Lower leg skin (tissue), 4 donors: ENCODE measurements at places on chromosomes 12 and 14.

GRCh38 chr12:8156416-8156815 lies 399 bp upstream of the ZNF705A start:
- DNase-seq: no peak

DNA sequence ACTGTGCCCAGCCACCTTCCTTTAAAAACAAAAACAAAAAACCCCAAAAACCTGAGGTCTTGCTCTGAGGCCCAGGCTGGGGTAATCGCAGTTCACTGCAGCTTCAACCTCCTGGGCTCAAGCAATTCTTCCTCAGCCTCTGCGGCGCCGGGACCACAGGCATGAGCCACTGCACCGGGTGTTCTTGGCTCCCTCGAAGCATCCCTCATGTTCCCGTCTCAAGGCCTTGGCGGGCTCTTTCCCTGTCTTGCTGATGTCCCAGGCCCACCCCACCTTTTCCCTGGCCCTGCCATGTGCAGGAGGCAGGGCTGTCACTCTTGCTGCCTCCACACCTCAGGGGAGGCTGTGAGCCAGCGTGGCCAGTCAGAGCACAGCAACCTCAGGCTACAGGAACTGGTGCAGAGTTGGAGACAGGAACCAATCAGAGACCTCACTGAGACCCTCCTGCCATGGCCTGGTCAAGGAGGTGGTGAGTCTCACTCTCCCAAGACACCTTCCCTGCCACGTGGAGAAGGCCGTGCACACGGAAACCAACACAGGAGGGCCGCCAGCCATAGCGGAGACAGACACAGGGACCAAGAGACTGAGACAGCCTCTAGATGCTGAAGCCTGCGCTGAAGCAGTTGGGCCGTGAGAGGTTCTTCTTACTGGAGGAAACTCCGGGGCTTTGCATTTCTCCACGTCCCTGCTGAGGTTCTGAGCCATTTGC lies 6.0 kb upstream of the AMN start:
- DNase-seq: no peak

DNA sequence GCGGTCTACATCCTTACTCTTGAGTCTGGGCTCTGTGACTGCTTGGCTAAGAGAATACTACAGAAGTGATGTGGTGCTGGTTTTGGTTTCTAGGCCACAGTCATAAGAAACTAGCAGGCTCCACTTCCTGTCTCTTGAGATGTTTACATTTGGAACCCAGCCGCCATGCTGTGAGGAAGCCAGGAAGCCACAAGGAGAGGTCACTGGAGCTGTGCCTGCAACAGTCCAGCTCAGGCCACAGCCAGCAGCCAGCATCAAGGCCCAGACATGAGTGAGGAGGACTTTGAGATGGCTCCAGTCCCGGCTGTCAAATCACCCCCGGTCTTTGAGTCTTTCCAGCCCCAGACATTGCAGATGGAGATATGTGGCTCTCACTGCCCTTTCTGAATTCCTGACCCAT lies 12.9 kb upstream of the FAM181A start:
- DNase-seq: no peak

GRCh38 chr14:75126121-75126544 lies 715 bp downstream of the NEK9 start:
- no peak for DNase-seq

GRCh38 chr12:50049254-50050118 lies 7.9 kb upstream of the ASIC1 start:
- DNase-seq: no peak

- no peak for DNase-seq
These were observed 6.0 kb downstream of the FBXW8 start for GRCh38 chr12:116916714-116917114.

- DNase-seq: no peak
These were observed 230.7 kb upstream of the RTL1 start for GRCh38 chr14:101134161-101134631.

GRCh38 chr14:103545915-103546651 lies 16.4 kb downstream of the BAG5 start:
- no peak for DNase-seq

GRCh38 chr14:32702562-32702961 lies 236.1 kb upstream of the NPAS3 start:
- DNase-seq: peak; percentile 31

DNA sequence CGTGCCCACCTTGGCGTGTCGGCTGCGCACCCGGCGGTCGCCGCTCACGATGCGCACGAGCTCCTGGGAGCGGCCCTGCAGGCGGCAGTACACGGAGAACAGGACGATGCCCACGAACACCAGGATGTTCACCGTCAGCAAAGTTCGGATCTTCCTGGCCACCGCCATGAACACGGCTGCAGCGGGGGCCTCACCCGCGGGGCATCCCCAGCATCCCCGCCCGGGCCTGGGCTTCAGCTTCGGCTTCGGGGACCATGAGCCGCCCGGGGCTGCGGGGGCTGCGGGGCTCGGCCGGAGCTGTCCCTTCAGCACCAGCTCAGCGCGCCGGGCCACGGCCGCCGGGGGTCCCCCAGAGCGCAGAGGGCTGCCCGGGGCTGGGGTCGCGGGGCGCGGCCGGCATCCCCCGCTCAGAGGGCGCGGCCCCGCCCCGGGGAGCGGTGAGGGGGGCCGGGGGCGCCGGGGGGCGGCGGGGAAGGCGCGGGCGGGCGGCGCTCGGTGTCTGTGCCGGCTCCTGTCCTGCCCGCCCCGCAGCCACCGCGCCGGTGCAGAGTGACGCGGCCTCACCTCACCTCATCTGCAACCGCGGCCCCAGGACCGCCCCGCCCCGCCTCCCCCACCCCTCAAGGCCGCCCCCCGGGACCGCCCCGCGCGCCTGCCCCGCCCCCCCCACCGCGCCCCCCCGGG lies at the start of gene GALNT9:
Gene GALNT9, minus strand, starts transcription at position 554 of the 684 bp plus-strand sequence. Its CDS starts 386 bp downstream, at position 168.
- DNase-seq: no peak

GRCh38 chr12:57893431-57894353 lies 47.2 kb upstream of the CTDSP2 start:
- peak; percentile 98 for DNase-seq

- DNase-seq: no peak
These were observed 173.0 kb downstream of the KIF26A start for GRCh38 chr14:104311358-104311757.

GRCh38 chr14:22596354-22596879 lies 1.7 kb upstream of the ABHD4 start:
- no peak for DNase-seq

GRCh38 chr14:85416771-85417170 lies 113.2 kb upstream of the FLRT2 start:
- DNase-seq: no peak

- DNase-seq: no peak
These were observed 19.9 kb upstream of the MDM1 start for GRCh38 chr12:68352067-68352466.
